Left renal cortex interstitium (tissue), 4 donors: ENCODE measurements at places on chromosomes 11 and 22. TPM values are rescaled to one million over a fixed set of nuclear protein-coding genes. Genes with fewer than 3 reads are reported as not detected.
A peak's percentile ranks its signal among the peaks of the same experiment; 100 is the strongest.

The HBB gene
- polyA plus RNA-seq = 178 TPM

- no peak for DNase-seq
Measured at GRCh38 chr11:56659755-56660154, 3.7 kb upstream of the OR5AR1 start.

GRCh38 chr22:40397396-40397795 is 27.0 kb downstream of the SGSM3 start:
- no peak for DNase-seq

DNA sequence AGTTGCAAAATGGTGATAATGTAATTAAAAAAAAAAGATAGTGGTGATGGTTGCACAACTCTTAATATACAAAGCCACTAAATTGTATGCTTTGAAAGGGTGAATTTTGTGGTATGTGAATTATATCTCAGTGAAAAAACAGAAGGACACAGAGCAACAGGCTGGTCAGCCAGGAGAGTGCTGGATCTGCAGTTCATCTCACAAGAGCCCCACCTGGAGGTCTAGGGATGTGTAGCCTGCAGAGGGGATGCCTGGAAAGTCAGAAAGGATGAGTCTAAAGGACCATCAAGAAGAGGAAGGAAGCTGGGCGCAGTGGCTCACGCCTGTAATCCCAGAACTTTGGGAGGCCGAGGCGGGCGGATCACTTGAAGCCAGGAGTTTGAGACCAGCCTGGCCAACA is 9.0 kb downstream of the POLR3H start:
- no peak for DNase-seq

- no peak for DNase-seq
Measured at GRCh38 chr11:121466063-121466794, 13.5 kb upstream of the SORL1-AS1 start.

DNA sequence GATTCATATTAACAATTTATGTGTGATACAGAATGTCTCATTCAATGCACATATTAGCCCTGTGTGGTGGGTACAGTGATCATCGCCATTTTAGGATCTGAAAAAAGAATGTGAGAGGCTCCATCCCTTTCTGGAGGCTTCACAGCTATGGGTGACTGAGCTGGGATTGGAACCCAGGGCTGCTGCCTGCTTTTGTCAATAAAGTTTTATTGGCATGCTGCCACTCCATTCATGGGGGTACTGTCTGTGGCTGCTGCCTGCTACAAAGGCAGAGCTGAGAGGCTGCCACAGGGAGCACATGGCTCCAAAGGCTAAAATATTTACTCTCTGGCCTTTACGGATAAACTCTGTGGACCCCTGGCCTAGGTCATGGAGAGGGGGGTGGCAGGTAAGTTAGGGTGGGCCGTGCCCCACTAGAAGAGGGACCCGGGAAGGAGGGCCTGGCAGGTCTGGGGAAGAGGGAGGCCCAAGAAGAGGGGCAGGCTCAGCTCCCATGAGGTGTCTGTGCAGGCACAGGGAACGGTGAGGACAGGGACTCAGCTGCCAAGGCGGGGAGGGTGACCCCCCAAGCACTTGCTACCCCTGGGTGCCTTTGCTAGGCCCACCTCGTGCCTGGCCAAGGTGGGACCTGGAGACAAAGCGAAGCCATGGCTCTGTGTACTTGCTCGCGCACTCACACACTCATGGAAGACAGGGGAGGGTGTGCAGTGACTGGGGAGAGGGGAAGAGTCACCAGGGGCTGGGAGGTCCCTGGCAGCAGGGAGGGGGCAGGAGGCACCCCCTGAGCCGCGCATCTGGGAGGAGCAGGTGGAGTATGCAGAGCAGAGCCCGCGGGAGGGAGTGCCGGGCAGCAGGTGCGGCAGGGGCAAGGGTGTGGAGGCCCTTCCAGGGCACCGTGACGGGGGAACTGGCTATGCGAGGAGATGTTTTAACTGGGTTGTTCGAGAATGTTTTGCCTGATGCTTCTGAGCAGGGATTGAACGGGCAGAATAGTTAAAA is 335.3 kb downstream of the CTTN start:
- DNase-seq = no peak

GRCh38 chr11:104765401-104766095 is 132.7 kb downstream of the CASP12 start:
- DNase-seq = no peak

DNA sequence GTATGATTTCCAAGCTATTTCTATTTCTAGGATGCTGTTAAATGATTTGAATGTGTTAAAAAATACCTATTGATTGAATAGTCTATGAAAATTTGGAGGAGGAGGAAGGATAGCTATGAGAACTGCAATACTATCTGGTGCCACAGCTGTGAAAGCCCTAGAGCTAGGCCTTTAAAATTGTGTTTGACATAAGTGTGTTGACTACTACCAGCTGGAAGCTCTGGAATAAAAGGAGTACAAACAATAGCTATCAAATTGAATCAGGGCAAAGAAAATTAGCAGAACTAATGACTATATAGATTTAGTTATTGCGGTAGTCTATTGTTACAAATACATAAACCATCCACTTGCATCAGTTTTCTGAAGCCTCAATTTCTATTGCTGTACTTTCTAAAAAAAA is 124.8 kb upstream of the CNTN5 start:
- no peak for DNase-seq

DNA sequence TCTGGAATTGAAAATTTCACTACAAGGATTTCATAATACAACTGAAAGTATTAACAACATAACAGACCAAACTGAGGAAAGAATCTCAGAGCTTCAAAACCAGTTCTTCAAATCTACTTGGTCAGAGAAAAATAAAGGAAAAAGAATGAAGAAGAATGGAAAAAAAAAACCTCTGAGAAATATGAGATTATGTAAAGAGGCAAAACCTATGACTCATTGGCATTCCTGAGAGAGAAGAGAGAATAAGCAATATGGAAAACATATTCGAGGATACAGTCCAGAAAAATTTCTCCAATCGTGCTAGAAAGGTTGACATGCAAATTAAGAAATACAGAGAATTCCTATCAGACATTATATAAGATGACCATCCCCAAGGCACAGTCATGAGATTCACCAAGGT is 23.4 kb upstream of the GPR83 start:
- no peak for DNase-seq

DNA sequence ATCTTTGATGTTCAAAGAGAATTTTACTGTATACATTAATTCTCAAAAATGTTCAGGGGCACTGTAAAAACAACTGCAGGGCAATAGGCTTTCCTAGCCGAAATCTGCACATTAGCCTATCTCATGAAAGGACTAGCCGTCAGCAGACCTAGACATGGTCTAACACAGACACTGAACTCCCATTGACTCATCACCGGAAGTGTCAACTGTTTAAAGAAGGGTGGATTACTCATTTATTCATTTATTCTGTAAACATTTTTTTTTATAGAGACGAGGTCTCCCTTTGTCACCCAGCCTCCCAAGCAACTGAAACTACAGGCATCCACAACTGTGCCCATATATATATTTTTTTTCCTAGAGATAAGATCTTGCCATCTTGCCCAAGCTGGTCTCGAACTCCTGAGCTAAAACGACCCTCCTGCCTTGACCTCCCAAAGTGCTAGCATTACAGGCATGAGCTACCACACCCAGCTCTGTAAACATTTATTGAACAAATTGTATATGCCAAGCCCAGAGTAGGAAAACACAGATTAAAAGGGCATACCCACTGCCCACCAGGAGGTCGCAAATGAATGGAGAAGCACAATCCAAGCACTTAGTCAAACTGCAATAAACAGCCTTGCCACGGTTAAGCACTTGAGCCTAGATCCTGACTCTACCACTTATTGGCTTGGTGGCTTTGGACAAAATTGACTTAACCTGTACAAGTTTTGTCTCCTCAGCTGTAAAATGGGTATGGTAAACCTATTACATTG is 26.6 kb downstream of the RAB30 start:
- DNase-seq = no peak

The OR8A1 gene
- polyA plus RNA-seq = 0.03 TPM

DNA sequence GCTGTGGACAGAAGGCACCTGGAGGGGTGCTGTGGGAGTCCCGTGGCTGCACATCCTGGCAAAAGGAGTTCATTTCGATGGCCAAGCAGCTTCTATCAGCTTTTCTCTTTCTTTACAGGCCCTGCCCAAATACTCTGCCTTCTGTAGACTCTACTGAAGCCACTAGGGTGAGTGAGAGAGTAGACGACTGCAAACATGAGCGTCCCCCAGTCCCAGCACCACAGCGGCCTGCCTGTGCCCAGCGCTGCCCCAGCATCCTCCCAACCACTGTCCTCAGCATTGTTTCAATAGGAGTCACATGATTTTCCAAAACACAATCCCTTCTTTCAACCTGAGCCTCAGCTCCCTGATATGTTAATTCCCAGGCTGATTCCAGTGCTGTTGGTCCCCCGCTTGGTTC is 110.0 kb downstream of the KIRREL3 start:
- no peak for DNase-seq

The GAB4 gene
- polyA plus RNA-seq = not detected

GRCh38 chr11:16785520-16786128 is 47.2 kb downstream of the C11orf58 start:
- peak; percentile 24 for DNase-seq

- DNase-seq = no peak
Measured at GRCh38 chr11:119193626-119194025, 8.4 kb downstream of the NHERF4 start.

DNA sequence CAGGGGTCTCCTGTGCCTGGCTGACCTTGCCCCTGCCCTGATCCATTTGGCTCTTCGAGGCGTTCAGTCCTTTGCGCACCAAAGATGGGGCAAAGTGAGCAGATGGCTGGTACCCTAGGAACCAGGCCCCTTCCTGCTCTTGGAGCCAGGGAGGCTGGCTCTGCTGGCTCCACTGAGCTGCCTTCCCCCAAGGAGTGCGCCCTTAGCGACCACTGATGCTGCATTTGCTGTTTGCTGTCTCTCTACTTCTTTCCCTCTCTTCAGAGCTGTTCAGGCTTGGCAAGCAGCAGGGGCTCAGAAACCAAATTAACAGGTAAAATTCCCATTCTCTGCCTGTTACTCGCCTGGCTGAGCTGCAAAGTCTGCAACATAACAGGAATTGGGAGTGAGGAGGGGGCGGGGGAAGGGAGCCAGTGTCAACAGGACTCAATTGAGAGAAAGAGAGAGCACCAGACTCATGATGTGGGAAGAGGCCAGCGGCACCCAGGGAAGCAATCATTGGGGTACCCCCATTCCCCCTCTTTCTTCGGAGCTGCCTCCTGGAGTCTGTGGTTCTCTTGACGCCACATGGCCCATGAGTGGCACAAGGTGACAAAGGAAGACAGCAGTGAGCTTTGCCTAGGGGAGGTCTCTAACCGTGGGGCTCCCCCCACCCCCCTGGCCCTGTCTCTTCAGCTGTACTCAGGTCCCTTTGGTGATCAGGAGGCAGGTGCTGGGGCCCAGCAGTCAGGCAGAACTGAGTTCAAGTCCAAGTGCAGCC is 102.3 kb downstream of the TP53I11 start:
- no peak for DNase-seq

DNA sequence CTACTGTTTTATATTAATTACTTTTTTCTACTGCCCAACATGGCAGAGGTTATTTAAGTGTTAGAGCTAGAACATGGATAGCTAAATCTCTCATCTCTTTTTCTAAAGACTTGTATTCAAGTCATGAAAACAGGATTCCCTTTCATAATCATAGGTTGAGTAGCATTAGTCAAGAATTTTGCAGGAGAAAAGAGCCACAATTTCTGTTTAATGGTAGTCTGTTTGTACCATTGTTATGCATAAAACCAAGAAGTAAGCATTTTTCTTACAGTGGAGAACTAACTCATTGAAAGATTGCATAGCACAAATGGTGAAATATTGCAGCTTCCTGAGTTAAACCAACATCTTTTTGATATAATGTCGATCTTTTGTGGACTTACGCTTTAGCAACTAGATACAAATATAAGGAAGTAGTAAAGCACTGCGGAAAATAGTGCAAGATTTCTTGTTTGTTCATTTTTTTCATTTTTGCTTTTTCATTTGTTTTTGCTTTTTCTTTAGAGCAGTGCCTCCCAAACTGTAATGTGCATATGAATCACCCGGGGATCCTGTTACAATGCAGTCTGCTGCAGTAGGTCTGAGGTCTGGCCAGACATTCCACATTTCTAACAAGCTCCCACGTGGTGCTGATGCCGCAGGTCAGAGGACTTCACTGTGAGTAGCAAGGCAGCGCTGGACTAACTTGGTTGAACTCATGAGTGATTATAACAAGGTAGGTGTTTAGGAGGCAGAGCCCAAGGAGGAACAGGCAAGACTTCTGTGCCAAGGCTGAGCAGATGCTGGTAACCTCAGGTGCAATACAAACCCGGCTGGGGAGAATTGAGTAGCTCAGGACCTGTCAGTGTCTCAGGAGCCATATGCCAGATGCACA is 4.6 kb downstream of the ETS1 start:
- DNase-seq = no peak

DNA sequence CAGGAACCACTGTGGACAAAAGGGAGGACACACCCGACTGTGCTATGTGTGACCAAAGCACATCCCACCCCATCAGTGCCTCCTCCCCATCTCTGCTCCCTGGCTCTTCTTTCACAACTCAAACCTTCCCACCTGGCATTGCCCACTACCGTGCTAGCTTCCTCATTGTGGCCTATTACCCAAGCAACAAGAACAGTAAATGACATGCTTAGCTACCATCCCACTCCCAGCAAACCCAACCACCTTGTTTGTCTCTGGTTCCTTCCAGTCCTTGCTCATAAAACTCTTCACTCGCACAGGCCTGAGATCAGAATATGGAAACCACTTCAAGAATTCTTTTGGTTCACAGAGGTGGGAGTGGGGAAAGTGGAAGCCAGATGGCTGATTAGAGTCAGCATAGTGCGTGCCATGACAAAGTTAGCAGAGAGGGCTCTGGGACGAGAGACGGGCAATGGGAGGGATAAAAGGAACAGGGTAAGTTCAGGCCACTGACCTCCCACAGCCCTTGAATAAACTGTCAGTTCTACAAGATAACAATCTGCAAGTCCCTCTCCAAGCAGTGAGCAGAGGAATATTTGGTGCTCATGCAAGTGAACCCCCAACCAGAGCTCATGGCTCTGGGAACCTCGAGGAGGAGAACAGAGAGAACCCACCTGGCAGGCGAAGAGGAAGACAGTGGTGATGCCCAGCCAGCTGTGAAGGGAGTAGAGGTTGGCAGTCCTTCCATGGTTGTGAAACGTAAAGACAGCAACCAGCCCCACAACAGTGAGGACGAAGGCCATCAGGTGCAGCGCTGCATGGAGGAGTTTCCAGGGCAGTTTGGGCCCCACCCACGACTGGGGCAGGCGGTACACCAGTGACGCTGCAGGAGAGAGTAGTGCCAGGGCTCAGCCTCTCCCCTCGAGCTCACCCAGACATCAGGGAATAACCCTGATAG is 8.3 kb downstream of the CYB561A3 start:
- no peak for DNase-seq

- DNase-seq = no peak
Measured at GRCh38 chr11:103877221-103877620, 159.2 kb upstream of the DDI1 start.

The FGF4 gene
- polyA plus RNA-seq = not detected

- DNase-seq = no peak
Measured at GRCh38 chr11:66076561-66076960, 6.5 kb downstream of the PACS1 start.
